Suppressor macrophage treated with lipopolysaccharide for 1 hour (primary cell): ENCODE measurements at places on chromosomes 16 and 17.

GRCh38 chr16:50945171-50945570 lies 203.3 kb downstream of the CYLD start:
- no peak for DNase-seq

GRCh38 chr17:37137070-37137610 lies 188.4 kb downstream of the AATF start:
- no peak for DNase-seq

DNA sequence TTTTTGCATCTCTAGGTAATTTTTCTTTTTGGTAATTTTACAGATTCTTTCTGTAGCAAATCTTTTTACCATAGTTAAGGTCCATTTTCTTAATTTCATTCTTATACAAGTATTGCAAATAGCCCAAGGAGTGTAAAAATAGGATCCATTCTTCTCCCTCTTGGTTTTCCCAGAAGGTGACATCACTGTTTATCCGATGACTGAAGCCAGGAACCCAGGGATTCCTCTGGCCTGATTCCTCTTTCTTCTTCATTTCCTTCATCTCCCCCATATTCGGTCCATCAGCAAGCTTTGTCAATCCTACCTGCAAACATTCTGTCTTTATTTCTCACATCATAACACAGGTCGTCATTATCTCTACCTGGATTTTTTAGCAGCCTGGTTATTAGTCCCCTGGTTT lies 5.3 kb downstream of the RBBP6 start:
- DNase-seq: no peak

DNA sequence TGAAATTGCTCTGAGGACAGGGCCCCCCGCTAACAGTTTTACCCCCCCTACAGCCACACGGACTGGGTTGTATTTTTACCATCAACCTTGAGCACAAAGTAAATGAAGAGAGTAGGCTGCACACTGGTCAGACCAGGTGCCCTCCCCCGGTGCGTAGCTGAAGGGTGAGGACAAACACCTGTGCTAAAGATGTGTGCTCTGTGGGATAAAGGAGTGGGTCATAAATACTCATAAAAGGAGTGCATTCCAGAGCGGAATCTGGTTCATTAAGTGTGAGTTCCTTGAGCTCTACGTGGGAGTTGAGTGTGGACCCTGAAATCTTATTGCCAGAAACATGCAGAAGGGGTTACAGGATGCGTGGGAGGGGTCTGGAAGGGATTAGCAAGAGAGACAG lies 217.0 kb downstream of the CCDC182 start:
- no peak for DNase-seq

GRCh38 chr16:73617738-73618137 lies 569.8 kb upstream of the ZFHX3 start:
- DNase-seq: no peak

DNA sequence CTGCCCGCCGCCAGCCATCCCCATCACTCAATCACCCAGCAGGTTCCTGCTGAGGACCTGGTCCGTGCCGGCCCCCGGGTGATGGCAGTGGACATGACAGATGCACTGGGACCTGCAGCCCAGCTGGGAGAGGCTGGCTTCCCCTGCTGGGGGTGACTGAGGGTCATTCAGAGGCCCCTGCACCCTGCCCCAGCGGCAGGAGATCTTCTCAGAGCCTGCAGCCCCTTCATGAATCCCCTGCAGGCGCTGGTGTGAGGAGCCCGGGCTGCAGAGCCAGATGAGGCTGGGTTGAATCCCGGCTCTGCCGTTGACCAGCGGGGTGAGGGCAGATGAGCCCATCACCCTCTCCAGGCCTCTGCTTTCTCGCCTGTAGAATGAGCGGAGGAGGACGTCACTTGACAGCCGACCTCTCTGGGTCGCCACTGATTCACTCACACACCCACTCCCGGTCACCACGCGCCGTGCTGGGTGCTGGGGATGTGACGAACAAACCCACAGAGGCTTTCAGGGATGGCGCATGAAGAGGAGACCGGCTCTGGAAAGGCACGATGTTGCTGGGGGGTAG lies 95.2 kb upstream of the CIBAR2 start:
- DNase-seq: no peak

DNA sequence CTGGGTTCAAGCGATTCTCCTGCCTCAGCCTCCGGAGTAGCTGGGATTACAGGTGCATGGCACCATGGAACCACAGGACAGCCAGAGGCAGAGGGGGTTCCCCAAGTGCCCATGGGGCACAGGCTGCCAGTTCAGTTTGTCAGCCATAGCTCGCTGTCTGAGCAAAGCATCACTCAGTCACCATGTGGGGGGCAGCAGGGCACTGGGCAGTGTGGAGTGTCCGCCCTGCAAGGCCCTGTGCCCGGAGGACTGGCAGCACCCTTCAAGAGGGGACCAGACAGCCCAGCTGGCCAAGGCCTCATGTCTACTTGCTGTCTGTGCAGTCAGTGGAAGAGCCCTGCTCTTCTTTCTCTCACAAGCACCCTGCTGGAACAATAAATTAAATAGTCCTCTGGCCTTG lies 6.4 kb downstream of the ALYREF start:
- DNase-seq: no peak

- DNase-seq: no peak
Measured at GRCh38 chr16:19636436-19637267, 81.1 kb downstream of the VPS35L start.

DNA sequence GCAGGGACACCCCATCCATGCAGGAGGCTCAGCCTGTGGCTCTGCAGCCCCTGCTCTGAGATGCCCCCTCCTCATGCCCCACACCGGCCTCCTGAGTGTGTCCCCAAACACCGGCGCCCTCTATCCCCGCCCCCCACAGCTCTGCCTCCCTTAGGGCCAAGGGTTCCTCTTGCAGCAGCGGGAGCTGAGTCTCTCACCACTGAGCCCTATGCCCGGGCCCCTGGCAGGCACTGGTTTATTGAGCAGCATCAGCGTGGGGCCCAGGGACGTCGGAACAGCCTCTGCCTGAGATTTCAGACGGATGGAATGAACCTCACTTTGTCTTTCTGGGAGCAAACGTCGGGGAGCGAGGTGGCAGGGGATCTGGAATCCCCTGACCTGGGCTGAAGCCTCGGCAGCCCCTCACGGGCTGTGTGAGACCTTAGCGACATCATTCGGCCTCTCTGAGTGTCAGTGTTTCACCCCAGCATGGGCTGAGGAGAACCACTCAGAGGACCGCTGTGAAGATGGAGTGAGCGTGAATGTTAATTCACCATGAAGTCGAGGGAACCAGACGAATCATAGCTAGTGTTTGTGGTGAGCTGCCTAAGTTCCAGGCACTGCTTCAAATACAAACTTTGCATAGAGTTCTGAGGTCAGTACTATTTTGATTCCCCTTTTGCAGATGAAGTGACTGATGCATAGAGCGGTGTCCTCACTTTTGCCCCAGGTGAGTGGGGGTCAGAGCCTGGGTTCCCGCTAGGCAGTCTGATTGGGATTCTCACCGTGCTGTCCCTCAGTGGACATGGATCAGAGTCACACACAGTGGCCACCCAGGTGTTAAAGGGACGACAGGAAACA lies 5.3 kb upstream of the C16orf74 start:
- DNase-seq: no peak

DNA sequence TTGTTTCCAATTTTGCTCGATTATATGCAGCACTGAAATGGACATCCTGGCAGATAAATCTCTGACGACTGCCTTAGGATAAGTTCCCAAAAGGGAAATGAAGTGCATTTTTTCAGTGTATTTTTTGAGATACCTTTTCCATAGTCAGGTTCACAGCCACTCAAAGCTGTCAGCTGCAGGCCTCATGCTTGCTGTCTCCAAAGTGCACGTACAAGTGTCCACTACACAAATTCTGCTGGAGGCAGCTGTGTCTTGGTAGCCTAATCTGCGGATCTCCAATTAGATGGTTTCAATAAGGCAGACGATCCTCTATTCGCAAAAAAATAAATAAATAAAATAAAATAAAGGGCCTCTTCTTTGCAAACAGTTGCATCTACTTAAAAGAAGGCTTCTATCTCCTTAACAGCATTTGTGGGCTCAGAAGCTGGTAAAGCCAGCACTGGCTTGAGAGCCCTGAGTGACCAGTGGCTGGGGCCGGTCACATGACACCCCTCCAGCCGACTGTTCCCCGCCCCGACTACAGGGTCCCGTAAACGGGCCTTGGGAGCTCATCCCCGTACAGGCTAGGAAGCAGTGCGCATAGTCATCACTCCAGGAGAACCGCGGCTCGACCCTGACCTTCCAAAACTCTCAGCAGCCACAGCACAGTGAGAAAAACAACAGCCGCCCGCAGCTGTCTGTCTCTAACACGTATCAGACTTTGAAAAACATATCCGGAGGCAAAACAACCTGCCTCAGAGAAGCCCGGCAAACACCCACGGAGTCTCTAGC lies 18.8 kb downstream of the RPH3AL start:
- DNase-seq: peak; percentile 31

- DNase-seq: no peak
Measured at GRCh38 chr17:5219536-5219935, 15.1 kb downstream of the SCIMP start.

DNA sequence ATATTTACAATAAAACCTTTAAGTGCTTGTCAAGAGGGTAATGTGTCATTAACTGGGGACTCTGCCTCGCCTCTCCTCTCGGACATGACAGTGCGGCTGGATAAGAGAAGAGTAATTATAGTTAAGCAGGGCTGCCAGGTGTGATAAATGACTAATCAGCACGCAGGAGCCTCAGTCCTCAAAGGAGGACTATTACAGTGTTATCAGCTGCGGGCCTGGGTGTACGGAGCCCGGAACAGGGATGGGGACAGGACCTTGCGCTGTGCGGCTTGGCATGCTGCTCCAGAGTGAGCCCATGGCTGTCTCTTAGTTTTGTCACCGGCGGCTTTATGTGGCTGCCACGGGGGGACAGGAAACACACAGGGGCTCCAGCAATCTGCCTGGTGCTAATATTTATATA lies 607.2 kb downstream of the MAF start:
- no peak for DNase-seq

GRCh38 chr16:55502801-55503366 lies 6.0 kb upstream of the LPCAT2 start:
- DNase-seq: no peak

DNA sequence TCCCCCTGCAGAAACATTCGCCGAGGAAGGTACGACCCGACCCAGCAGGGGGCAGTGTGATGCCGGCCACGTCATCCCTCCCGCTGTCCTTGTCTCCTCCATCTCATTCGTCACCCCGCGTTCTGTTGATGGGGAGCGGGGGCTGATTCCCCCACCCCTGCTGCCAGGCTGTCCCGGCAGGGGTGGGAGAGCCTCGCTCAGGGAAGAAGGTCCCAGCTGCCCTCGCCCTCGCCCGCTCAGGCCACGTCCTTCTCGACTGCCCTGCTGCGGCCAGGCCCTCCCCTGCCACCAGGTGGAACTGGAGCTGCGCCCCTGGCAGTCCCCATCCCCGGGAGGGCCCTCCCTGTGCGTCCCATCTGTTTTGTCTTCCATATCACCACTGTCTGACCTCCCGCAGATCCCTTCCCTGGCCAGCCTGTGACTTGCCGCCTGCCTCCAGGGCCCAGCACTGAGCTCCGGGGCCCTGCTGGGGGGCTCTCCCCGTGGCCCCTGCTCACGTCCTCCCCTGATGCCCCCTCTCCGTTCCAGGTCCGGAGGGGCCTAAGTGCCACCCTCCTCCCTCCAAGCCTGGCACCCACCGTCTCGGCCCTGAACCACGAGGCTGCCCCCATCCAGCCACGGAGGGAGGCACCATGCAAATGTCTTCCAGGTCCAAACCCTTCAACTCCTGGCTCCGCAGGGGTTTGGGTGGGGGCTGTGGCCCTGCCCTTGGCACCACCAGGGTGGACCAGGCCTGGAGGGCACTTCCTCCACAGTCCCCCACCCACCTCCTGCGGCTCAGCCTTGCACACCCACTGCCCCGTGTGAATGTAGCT lies 20.6 kb downstream of the ADAM11 start:
- DNase-seq: peak; percentile 91

DNA sequence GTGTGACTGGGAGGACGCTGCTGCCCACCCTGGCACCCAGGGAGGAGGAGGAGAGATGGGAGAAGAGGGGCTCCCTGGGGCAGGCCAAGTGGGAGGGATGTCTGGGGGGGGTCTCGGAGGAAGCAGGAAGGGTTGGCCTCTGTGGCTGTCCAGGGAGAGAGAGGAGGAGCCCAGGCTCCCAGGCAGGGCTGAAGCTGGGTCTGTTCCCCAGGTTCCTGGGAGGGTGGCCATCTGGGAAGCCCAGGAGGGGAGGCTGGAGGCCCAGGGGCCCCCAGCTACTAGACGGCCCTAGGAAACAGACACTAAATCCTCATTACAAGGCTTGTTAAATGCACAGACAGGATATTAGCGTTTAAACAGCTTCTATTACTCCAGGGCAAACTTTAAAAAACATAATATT lies 139.8 kb downstream of the ENGASE start:
- DNase-seq: no peak

DNA sequence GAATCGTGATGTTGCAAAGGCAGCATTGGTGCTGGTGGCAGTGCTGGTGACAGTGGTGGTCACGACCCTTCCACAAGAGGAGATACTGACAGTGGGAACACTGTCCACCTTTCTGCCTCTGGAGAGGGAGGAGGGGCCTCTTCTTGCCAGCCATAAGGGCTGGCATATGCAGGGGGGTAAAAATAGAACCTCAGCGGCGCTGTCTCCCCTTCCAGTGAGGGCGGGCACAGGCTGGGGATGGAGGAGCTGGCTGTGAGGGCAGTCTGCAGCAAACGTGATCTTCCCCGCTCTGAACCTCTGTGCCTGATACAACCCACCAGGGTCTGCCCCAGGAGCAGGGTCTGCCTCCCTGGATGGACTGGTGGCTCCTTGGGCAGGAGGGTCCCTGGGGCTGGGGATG lies 3.4 kb downstream of the RAP1GAP2 start:
- DNase-seq: no peak

DNA sequence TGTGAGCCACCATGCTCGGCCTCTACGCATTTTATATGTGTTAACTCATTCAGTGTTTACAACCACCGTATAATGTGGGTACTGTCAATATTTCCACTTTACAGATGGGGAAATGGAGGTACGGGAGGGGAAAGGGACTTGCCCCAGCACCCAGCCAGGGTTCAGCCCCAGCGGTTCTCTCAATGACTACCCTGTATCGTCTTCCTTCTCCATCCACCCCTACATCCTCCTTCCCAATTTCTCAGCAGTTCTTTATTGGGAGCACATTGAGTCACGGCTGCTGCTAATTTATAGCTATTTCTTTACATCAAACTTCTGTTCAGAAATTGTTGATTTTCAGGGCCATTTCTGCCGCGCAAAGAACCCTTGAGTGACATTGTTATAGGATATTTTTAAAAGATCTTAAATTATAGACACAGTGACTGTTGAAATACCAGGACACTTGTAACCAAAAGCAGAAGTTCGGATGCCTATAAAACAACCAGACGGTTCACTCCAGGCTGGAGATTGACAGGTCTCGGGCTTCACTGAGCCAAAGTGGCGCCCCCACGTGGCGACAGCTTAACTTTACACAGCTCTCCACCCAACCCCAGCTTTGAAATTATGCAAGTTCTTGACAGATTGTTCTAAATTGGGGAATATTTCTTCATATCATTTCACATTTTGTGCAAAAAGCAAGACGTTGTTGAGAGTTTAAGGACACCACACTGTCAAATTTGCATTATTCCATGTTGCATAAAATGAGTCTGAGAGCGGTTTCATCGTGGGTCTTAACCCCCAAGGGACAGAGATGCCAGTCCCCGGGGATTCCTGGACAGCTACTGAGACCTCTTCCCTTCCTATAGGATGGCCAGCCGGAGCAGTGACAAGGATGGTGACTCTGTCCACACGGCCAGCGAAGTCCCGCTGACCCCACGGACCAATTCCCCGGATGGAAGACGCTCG lies 11.8 kb downstream of the SYT17 start:
- DNase-seq: peak; percentile 93

- peak; percentile 31 for DNase-seq
Measured at GRCh38 chr17:44970136-44970741, 2.1 kb upstream of the C1QL1 start.

GRCh38 chr17:61456061-61456681 lies 3.9 kb downstream of the TBX4 start:
- DNase-seq: no peak

GRCh38 chr17:7572588-7573323 lies 6.7 kb upstream of the CD68 start:
- peak; percentile 100 for DNase-seq
